Right renal cortex interstitium (tissue), 3 donors: ENCODE measurements at places on chromosomes 13 and 19. TPM values are rescaled to one million over a fixed set of nuclear protein-coding genes. Genes with fewer than 3 reads are reported as not detected.
A peak's percentile ranks its signal among the peaks of the same experiment; 100 is the strongest.

- no peak for DNase-seq
These were observed 39.5 kb upstream of the GRTP1 start for GRCh38 chr13:113403255-113404104.

DNA sequence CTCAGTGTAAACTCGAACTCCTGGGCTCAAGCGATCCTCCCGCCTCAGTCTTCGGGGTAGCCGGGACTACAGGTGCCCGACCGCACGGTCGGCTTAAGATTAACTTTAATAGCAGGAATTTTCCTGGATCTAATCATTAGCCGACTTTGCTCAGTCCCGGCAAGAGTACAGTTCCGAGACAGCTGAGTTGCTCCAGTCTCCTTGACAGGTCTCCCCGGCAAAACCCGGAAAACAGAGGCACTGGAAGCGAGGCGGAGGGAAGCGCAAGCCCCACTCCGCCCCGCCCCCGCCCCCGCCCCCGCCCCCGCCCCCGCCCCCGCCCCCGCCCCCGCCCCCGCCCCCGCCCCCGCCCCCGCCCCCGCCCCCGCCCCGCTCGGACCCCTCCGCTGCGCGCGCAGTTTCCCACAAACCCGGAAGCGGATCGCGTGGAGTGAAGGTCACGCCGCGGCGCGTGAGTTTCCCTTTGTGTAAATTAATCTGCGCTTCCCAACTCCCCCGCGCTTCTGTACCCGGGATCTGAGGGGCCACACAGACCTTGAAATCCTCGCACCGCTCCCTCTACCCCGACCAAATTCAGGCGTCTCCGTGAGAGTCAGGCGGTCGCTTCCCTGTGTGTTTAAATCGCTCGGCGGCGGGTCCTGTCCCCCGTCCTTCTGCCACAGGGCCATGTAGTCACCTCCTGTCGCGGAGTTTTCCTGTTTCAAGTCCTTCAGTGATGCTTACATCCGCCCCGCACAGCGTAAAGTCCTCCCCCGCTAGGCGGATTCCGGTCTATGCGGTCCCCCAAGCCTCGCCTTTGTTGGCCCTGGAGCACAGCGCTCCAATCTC is at the start of gene ZNF480:
Gene ZNF480 (plus strand): TSS at position 397 of the 828 bp plus-strand sequence. CDS start 3,244 bp downstream, outside the sequence.
- DNase-seq, result peak; percentile 70

DNA sequence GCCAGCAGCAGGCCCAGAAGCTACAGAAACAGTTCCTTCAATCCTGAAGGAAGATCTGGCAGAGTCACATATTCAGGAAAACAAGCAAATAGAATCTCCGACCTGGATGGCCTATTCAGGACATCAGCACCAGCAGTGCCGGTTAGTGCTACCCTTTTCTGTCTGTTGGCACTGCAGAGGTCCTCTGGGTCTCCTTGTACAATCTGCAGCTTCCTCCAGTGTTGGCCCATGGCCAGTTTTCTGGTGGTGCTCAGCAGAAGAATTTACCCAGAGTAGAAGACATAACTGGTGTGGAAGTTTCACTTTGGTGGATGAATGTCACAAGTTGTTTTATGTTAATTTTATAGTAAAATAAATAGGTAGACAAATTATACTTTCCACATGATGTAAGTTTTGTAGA is 498.1 kb downstream of the COG6 start:
- DNase-seq, result no peak

DNA sequence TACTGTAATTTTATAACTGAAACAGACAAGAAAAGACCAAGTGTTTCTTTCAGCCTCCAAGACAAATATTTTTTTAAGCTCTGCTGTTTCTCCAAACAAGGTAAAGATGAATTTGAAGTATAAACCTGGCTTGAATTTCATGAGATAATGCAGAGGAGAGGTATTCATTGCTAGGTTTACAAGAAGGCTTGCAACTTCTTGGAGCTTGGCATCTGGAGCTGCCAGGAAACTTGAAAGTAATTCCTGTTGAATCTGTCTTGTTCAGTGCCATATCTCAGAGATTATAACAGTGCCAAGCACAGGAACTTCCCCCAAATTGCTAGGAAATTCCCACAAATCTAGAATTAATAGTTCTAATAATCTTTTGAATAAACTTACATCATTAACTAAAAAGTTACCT is 70.9 kb downstream of the CDK8 start:
- no peak for DNase-seq

The SYCN gene
- polyA plus RNA-seq, result not detected

DNA sequence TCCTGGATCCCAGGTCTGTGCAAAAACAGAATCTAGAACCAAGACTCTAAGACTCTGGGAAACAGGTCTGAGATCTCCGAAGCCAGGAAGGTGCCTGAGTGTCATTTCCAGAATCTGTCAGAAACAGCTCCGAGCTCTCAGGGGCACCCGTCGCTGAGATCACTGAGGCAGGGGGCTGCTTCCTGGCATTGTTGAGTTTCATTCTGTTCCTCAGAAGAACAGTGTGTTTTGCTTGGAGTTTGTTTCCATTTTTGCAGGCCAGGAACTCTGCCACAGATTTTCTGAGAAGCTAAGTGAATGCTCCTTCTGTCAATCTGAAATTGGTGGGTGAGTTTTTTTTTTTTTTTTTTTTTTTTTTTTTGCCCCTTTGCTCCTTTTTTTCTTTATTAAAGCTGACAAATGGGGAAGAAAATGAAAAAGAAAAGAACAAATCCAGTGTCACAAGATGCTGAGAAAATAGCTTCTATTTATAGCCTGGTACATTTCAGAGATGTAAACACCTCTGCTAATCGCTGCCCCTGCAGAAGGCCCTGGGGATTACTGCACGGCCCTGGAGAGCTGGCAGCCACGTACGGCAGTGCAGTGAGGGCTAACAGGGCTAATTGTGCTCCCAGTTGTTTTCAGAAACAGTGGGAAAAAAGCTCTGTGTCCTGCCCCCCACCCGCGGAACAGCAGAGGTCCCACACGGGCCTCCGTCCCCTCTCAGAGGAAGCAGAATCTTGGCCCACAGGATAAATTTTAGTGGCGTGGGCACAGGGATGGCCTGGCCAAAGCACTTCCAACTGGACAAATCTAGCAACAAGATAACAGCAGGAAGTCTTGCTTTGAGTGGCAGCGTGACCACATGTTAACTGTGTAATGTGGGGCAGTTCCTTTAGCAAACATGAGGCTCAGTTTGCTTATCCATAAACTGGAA is 237.6 kb upstream of the IRS2 start:
- no peak for DNase-seq

- no peak for DNase-seq
These were observed 6.7 kb downstream of the COL4A1 start for GRCh38 chr13:110300090-110300815.

GRCh38 chr19:18274781-18275356 is 617 bp upstream of the IQCN start:
- no peak for DNase-seq

DNA sequence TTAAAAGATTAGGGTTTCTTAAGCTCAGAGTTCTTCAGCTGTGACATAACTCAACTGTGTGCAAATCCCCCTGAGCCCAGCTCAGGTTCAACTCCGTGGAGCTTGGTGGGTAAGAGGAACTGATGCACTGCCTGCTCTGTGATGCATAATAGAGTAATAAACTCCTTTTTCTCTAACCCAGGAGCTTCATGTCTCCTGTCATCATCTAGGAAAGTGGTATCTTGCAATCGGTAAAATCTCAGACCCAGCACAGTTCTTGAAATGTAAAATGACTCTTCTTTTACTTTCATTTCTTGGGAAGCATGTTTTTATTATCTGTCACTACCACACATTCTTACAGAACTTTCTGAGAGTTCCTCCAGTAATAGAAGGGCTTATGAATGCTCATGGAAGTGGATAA is 123.8 kb upstream of the PCDH9 start:
- no peak for DNase-seq

The SYDE1 gene
- 15.2 TPM for polyA plus RNA-seq

The RNF225 gene
- not detected for polyA plus RNA-seq

GRCh38 chr19:54160182-54160811 is 776 bp upstream of the LENG1 start:
- no peak for DNase-seq

The ZNF83 gene
- polyA plus RNA-seq, result 80.3 TPM

- no peak for DNase-seq
These were observed 18.1 kb downstream of the DHRS12 start for GRCh38 chr13:51785712-51786424.

The CGB3 gene
- polyA plus RNA-seq, result not detected

GRCh38 chr19:1558552-1558951 is 9.6 kb downstream of the MEX3D start:
- DNase-seq, result no peak

DNA sequence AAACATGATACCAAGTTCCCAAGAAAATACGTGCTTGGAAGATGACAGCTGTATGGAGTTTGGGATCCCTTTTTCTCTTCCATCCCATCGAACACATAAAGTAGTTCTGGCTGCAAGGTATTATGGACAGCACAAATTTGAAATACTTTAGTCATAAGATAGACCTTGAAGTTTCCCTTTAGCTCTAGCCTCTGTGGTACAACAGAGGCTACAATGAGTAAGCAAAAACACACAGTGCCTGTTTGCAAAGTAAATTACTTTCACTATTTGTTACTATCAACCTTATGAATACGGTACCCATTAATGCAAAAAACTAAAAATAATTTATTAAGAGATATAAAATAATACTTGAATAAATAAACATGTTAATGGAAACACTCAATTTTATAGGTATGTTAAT is 21.0 kb upstream of the LRCH1 start:
- DNase-seq, result no peak

DNA sequence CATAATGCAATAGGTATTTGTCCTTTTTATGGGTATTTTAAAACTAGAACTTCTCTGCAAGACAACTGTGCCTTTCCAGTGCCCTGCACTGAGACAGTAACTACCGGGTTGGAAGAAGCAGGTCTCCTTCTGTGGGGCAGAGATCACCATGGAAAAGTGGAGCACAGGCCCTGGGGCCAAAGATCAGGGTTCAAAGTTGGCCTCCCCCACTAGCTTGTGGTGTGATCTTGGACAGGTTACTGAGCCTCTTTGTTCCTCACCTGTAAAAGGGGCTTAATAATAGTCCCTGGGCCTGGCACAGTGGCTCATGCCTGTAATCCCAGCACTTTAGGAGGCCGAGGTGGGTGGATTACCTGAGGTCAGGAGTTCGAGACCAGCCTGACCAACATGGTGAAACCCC is 68.3 kb downstream of the CEBPG start:
- no peak for DNase-seq

The MTUS2 gene
- 1.0 TPM for polyA plus RNA-seq
